ENCODE measurements at places on chromosomes 7 and 10.

DNA sequence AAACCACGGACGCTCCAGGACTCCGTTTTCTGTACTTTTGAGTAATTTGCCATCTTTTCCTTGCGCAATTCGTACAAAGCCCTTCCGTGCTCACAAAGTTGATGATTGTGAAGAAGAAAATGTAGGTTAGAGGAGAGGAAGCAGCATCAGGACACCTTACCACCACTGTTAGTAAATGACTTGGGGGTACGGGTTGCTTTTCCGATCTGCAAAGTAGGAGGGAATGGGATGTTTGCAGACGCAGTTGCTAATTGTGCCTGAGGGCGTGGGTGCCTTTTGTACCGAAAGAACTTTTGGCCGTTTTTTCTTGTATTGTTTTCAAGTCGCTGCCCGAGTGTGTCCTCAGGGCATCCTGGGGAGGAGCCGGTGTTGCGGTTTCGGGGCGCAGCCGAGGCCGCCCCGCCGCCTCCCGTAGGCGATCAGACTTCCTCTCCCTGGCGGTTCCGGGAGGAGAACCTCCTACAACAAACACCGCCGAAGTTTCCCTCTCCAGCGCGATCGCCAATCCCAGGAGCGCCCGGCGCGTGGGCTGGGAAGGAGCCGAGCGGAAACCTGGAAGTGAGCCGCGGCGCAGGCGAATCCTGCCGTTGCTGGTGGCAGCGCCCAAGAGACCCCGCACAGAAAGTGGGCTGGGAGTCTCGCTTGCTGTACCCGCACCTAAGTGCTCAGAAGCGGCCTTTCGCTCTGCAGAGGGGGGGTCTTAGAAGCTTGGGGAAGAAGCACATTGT lies 1.0 kb downstream of the PRR15 start:
- DNase-seq: peak; percentile 60

GRCh38 chr10:17428351-17429097 lies 25.9 kb downstream of the ST8SIA6 start:
- DNase-seq: no peak

DNA sequence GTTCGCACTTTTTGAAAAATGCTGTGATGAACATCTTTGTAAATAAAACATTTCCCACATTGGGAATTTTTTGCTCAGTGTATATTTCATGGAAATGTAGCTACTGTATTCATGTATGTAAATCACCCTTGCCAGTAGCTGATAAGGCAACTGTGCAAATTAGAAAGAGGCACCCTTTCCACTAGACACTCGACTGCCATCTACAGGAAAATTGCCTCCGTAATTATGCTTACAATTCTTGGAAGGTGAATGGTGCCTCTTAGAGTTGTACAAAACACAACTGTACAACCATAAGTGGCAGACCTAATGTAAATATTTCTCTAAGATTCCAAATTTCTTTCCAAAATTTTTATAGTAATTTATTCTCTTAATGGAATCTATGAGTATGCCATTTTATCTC lies 491.7 kb downstream of the CCSER2 start:
- peak; percentile 7 for DNase-seq

DNA sequence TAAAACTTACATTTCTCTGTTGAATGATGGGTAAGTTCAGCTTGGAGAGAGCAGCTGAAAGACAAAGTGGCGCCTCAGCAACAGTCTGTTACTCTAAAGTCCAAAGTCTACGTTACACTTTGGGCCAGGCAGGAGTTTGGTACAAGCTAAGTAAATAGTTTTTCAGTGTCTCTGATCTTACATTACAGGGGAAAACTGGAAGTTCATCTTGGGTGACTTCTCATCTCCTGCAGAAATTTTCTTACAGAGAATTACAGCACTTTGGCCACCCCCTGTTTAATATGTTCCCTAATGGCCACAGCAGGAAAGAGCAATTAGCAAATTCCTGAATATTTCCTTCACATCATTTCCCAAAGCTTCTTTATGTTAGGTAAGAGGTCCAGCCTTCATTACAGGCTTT lies 67.1 kb downstream of the ABCC2 start:
- DNase-seq: no peak

GRCh38 chr10:116670706-116671105 lies 50.0 kb downstream of the PNLIPRP2 start:
- DNase-seq: no peak

- no peak for DNase-seq
These were observed 149.8 kb downstream of the DGKI start for GRCh38 chr7:137696988-137697387.

GRCh38 chr10:126840576-126841135 lies 64.6 kb upstream of the DOCK1 start:
- no peak for DNase-seq

GRCh38 chr10:112393341-112393740 lies 19.4 kb downstream of the ACSL5 start:
- DNase-seq: no peak

DNA sequence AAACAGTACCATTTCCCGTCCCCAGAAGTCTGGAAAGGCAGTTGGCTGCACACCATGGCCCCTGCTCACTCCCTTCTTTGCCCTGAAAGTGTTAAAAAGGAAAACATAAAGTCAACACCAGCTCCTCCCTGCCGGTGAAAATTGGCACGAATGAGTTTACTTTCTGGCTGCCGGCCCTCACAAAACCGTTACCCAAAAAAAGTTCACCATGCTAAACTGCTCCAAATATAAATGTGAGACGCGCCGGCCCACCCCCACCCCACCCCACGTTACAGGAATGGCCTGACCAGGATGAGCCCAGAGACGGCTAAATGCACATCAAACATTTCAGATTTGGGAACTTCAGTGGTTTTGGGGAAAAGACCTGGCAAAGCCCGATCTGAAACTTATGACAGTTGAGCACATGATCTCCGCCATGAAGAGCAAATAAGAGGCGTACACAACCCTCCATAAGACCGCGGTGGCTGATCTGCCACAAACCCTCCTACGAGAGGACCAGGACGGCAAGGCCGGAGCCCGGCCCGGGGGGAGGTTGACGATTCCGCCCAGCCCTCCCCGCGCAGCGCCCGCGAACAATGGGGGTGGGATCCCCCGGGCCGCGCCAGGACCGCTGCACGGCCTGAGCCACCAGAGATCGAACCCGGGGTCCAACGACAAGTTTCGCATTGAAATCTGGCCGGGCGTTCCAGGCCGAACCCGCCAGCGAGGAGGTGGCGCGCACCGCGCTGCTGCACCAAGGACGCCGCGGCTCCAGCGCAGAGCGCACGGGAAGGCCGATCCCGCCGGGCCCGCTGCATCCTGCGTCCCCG lies 952 bp downstream of the DIP2C start:
- DNase-seq: no peak

DNA sequence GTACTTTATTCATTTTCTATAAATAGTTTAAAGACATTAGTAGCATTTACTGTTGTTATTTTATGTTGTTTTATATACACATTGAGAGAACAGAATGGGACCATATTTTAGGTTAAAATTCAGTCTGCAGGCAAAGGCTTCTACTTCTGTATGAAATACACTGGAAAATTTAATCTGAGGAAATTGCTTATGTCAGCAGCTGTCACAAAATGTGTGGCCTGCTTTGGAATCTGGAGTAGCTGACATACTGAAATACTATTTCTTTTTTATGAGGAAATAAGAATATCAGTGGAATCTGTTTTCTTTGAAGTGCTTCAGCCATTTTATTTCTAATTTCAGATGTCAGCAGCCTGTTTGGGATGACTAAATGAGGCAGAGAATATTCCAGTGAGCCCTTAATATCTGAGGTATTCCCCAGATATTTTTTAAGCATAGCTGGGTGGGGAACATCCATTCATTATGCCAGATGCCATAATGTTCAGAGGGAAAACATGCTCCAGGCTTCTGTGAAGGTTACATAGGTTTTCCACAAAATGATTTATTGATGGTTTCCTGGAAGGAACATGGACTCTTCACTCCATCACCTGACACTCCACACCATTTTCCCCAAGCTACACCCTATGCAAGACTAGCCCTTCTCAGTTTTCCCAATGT lies 267.1 kb downstream of the ARL4A start:
- no peak for DNase-seq

DNA sequence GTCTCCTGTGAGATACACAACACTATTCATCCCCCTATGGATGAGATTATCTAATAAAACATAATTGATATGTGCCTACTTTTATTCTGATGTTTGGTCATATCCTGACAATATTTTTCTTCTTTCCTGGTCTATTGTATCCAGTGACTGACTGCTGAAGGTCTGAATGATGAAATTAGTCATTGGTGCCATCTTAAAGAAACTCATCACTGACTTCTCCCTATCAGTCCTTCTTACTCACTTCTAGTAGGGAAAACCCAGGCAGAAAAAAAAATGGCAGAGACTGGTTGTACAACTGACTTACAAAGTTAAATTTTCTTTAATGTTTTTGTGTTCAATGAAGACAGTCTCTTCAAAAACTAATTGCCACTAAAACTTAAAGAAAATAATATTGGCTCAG lies 377.4 kb downstream of the HTR7 start:
- DNase-seq: no peak

- DNase-seq: no peak
These were observed 34.0 kb downstream of the LRMDA start for GRCh38 chr10:75465450-75465827.

- no peak for DNase-seq
These were observed 224.1 kb downstream of the DOCK4 start for GRCh38 chr7:111982133-111982532.
